ENCODE measurements at places on chromosomes 3 and 15.
A peak's percentile ranks its signal among the peaks of the same experiment; 100 is the strongest.

GRCh38 chr3:48637305-48637704 is 2.0 kb upstream of the SLC26A6 start:
- DNase-seq: no peak

- DNase-seq: no peak
Measured at GRCh38 chr15:70025413-70026296, 72.1 kb downstream of the TLE3 start.

- DNase-seq: no peak
Measured at GRCh38 chr15:85154061-85154460, 172.4 kb downstream of the PDE8A start.

DNA sequence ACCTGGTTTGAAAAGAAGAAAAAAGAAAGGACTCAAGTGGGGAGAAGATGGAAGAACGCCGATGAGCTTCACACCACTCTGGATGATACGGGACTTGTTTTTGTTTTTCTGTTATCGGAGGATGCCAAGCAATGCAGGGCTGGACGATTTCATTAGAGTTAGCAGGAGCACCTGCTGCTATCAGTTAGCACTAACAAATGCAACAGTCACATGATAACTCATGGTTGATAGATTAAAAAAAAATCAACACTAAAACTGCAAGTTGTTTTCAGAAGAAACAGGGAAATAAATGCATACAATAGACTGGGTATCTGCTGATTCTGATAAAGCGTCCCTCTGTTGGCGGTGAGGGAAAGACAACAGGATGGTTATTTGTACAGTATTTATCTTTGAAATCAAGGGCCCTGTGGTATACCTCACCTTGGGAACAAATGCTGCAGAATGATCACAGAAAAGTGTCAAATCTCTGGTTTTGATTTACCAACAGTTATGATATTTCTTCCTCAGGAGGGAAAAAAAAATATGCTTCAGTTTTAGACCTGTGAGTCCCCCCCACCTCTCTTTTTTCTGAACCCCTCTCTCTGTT is 575.1 kb downstream of the FOXP1 start:
- no peak for DNase-seq

DNA sequence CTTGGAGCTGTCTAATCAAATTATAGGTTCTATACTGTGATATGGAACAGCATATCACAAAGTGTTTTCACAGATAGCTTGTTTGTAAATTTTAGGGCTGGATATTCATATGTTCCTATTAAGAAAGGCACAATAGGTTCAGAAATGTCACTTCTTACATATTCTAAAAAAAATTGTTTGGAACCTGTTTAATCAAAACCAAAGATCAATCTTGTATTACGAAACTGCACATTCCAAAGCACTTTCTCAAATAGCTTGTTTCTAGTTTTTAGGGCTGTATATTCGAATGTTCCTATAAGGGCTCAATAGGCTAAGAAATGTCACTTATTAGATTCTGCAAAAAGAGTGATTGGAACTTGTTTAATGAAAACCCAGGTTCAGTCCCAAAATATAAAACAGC is 67.4 kb upstream of the OSBPL11 start:
- no peak for DNase-seq

GRCh38 chr3:197364410-197365071 is 66.1 kb upstream of the DLG1 start:
- DNase-seq: no peak

DNA sequence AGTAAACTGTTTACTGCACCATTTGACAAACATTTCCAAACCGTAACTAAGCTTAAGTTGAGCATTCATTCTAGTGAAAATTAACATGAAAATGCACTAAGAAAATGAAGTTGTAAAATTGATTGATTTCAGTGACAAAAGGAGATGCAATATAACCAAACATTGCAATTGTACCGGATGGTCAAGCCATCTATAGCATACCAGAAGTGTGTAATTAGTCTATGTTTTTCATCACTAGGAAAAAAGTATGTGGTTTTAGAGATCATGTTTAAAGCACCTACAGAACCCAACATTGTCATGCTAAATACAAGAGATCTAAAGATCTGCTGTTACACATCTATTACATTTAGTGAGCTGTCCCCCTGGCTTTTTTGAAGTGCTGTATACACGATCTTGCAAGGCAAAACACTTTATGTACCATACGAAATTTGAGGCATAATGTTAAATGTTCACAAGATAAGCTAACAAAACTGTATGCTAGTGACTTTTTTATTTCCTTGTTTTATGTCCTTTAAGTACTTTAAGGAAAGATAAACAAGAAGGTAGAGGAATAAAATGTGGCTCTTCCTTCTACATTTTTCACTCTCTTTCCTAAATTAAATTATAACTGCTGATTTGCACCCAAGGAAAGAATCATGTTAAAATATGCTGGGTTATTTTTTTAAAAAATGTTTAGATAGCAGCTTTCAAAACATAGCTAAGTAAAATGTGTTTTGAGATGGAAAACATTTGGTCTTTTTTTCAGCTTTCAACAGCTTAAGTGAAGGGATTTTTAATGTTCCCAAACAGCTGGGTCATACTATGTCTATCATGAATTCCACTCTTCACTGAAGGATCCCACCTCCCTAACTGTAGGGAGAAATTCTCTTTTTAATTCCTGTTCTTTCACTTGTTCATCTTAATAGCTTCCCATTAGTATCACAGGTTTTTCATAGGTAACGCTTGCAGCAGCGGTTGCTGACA is 498.0 kb downstream of the MECOM start:
- DNase-seq: no peak

DNA sequence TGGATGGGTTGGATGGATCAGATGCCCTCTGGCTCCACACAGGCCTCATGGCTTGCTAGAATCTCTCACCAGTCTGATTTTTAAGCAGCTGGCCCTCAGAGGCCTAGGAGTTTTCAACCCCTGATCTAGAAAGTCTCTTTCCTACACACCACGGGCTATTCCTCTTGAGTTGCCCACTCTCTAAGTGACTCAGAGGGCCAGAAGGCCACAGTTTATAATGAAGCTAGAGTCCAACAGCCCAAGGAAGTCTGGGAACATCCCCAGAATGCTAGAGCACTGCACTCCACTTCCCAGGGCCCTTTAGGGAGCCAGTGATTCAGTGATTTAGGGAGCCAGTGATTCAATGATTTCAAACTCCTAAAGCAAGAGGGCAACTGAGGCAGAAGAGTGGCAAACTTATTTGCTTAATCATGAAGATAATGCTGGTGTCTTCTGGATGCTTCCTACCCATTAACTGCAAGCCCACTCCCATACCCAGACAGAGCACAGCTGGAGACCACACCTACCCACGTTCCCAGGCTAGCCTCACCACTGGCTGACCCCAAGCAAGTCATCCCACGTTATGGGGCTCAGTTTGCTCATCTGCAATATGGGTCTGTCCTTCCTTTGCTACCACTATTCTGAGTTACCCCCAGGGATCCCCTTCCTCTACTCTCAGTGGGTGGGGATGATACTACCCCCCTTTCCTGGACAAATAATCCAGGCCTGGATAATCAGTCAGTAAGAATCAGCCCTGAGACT is 36.7 kb downstream of the ABTB1 start:
- no peak for DNase-seq

DNA sequence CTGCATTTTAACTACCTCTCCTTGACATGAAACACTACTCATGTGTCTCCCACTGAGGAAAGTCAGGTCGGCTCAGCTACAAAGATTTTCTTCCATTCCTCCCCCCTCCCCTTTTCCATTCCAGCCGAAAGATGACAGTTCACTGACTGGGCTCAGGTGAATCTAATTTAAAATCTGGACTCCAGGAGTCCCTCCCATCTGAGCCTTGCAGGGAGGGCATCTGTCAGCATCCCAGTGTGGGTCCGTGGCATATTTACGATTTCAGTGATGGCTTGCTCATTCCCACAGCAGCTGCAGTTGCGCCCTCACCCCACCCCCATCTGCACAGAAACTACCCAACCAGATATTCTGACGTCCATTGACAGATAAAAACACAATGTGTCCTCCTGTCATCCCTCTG is 153.7 kb upstream of the ARRDC4 start:
- DNase-seq: no peak

GRCh38 chr15:80699981-80700380 is 4.9 kb downstream of the ABHD17C start:
- no peak for DNase-seq

GRCh38 chr15:90142216-90143165 is 40.2 kb upstream of the IDH2 start:
- peak; percentile 34 for DNase-seq

DNA sequence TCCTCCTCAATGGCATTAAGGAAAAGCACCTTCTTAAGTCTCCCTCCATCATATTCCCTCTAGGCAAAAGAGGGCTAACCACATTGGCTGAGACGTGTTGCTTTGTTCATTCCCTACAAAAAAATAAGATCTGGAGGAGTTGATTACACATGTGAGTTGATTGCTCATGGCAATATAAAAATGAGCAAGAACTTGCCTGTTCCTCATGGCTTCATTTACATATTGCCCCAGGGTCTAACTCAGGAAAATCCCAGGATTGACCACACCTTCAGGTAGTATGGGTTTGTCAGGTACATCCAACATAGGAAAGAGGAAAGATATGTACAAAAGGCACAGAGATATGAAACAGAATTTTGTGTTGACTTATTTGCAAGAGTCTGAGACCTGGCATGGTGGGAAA is 35.5 kb downstream of the NFKBIZ start:
- no peak for DNase-seq

DNA sequence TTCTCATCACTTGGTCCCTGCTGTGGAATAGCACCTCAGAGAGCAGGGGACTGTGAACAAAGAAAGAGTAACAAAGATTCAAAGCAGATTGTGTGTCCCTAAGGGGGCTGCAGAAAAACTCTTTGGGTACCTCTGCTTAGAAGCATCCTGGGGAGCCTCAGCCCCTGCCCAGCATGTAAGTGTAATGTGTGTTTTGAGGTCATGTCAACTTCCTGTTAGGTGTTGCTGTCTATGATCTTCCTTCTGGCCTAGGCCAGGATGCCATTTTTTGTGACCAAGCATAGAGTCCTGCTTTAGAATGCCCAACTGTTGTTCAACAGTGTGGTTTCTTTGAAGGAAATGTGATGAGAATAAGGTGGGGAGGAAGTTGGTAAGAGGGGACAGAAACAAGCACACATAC is 77.1 kb upstream of the BCL6 start:
- no peak for DNase-seq

GRCh38 chr15:47817969-47818548 is 100.8 kb downstream of the SEMA6D start:
- no peak for DNase-seq

DNA sequence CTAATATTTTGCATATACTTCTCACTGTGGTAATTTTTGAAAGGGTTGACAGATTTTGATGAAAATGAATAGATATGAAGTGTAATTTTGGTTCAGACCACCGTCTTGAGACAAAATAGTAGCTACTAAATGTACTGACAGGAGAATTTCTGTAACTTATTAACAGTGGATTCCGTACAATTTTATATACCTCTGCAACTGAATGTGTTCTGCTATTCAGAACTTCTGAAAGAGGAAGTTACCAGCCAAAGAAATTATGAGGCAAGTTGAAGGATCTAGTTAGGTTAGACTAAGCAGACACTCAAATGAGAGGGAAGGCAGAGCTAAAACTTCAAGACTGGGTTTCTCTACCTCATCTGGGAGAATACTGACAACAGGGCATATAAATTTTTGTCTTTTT is 29.4 kb downstream of the GAP43 start:
- no peak for DNase-seq

GRCh38 chr3:155362808-155363689 is 69.6 kb upstream of the STRIT1 start:
- DNase-seq: no peak

- DNase-seq: no peak
Measured at GRCh38 chr3:41598402-41599126, 363.3 kb downstream of the ULK4 start.

DNA sequence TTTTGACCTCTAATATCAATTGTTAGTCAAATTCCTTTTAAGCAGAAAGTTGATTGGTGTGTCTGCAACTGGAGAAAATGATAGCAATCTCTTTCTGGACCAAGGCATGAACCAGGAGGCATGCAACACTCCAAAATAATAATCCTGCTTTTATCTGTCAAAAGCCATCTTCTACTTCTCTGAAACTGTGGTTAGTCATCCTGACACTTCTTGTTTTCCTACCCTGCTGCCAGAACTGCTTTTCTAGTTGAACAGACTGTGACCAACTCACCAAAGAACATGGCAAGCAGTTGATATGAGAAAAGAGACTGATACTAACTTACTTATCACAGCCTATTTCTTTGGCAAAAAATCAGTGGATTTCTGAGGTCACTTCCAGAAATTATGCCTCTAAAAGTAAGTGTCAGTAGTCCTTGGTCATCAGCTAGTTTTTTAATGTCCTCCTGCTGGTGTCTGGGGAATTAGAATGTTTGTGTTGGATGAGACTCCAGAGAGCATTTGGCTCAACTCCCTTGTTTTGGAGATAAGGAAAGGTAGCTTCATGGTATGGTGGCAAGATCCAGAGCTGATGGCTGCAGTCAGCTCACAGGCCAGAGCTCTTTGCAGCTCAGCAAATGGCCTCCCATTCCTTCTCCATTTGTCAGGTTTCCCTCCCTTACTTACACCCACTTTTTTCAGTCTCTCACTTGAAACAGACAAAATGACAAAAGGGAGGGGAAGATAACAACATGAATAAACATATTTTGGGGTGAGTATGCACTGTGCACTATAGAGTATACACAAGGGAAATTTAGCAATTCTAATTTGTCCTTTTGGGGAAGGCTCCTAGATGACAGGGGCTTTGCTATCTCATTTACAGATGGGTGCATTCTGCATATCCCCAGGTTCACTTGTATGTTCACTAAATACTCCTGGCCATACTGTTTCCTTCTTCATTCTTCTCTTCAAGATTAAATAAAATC is 7.0 kb downstream of the CRYGS start:
- DNase-seq: no peak

GRCh38 chr3:102536456-102536855 is 101.6 kb downstream of the ZPLD1 start:
- no peak for DNase-seq

GRCh38 chr3:116039651-116039985 is 405.7 kb downstream of the LSAMP start:
- DNase-seq: no peak

DNA sequence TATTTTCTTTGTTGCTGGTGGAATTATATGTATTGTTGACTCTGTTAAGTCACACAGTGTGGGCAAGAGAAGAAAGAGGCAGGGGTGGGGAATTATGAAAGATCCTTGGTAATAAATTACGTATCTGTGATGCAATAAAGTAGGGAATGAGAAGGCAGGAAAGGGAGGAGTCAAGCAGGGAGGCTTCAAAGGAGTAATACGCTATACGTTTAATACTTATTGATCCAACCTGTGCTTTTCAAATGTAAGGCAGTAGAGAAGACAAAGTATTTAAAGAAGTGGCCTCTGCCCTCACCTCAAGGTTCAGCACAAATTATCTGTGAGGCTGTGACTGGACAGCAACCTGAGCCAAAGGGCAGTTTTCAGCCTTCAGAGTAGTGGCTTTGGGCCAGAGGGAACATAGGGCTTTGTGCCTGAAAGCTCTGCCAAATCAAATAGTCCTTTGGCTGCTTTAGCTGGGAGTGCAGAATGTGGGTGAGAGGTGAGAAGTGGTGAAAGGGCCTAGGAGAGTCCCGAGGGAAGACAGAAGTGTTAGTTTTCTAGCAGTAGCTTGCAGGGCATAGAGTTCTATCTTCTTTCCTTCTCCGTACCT is 1.2 kb upstream of the PLIN1 start:
- DNase-seq: no peak

GRCh38 chr3:39208463-39209055 is 16.2 kb upstream of the XIRP1 start:
- no peak for DNase-seq

Measured in activated naive CD8-positive, alpha-beta T cell treated with anti-CD3 and anti-CD28 coated beads for 36 hours (primary cell).